ENCODE measurements at places on chromosomes 5 and 9.

GRCh38 chr9:133273098-133273497, 1.9 kb downstream of the ABO start:
- no peak for DNase-seq

DNA sequence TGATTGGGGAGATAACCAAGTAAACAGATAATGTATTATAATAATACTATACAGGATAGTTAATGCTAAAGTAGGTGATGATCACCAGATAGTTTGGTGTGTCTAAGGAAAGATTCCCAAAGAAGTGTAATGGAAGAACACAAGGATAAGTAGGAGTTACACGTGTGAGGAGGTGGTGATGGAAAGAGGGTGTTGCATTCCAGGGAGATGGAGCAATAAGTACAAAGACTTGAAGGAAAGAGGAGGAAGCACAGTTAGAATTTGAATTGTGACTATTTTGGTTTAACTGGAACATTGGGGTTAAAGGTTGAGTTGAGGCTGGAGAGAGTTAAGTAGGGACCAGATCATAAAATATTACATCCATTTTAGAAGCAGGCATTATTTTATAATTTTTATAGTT, 76.9 kb downstream of the IPO11 start:
- no peak for DNase-seq

- no peak for DNase-seq
Observed at GRCh38 chr5:141392429-141393198, at the start of gene PCDHGA8. Gene PCDHGA8 (plus strand): TSS chr5:141392633. CDS start chr5:141392814, 181 bp downstream.

- no peak for DNase-seq
Observed at GRCh38 chr5:178336889-178337288, 104.3 kb upstream of the PHYKPL start.

GRCh38 chr9:113888976-113889375, 12.9 kb downstream of the ZNF618 start:
- DNase-seq = no peak

DNA sequence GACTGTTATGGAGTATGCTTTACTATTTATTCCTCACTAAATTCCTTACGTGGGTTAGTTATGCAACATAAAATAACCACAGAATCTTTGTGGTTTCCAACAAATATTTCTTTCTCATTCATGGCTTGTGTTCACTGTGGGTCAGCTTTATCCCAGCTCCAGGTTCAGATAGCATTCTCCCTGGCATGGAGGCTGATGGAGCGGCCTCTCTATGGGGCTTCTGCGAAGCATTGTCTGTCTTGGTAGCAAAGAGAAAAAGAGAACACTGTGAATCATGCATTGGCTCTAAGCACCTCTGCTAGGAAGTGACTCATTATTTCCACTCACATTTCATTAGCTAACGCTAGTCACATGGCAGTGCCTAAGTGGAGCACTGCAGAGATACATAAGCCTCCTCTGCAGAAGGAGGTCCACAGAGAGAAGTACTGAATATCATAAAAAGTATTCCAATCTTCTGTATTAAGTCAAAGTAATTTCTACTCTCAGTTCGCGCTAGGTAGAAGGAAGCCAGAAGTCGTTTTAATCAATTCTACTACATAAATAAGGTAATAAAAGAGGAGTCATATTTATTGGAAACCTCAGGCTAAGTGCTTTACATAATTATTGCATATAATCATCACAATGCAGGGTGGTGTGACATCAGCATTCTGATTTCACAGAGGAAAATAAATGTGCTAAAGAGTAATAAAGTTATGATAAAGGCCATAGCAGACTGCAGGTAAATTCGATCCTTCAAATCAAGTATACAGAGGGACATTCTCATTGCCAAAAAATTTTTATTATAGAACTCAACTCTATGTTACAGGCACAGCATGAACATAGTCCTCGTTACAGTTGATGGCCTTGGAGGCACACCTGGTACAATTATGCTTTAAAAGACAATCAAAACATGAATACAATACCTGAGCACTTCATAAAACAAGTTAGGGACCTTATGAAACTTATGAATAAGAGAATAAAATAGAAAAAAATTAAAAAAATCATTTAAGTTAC, 531.1 kb downstream of the CETN3 start:
- DNase-seq = no peak

DNA sequence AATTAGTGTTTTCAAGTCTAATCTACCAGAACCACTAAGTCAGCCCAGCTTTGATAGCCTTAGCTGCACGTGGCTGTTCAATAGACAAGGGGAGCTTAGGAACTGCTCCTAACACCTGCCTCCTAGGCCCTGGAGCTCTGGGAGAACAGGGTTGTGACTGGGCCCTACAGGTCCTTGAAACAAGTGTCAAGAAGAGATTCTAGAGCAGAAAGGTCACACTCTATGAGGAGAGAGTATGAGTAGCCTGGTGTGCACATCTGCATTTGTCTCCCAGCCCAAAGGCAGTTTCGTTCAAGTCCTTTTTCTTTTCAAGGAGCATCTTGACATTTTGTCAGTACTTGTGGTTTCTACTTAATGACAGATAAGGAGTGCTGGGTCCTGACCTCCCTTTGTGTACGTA, 206.1 kb downstream of the PRELID2 start:
- no peak for DNase-seq

GRCh38 chr5:178462816-178463215, 127.4 kb downstream of the COL23A1 start:
- no peak for DNase-seq

DNA sequence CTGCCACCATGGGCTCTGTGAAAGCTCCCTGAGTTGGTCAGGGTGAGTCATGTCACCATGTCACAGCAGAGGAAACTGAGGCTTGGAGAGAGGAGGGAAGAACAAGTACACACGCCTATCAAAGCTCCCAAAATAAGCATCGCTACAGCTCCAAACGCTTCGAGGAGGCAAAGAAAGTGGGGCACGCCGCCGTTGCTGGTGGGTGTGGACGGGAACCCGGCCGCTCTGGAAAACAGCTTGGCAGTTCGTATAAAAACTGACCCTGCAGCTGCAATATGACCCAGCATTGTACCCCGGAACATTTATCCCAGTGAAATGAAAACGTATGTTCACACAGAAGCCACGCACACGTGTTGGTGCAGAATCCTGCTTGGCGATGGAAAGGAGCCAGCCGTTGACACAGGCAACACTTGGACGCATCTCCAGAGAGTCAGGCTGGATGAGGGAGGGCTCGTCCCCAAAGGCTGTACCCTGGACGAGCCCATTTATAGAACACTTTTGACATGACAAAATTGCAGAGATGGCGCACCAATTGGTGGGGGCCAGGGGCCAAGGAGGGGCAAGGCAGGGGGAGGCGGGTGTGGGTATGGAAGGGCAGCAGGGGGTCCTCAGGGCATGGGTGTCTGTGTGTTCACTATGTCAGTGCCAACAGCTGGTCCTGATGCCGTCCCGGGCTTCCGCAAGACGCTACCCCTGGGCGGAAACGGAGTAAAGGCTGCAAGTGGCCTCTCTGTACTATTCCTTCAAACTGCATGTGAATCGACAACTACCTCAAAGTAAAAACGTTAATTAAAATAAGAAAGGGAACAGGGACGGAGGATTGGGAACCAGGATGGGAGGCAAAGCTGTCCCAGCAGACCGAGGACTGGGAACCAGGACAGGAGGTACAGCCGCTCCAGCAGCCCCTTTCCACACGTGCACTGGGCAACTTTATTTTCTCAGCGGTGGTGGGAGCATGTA, 173.0 kb downstream of the OLFM1 start:
- no peak for DNase-seq

DNA sequence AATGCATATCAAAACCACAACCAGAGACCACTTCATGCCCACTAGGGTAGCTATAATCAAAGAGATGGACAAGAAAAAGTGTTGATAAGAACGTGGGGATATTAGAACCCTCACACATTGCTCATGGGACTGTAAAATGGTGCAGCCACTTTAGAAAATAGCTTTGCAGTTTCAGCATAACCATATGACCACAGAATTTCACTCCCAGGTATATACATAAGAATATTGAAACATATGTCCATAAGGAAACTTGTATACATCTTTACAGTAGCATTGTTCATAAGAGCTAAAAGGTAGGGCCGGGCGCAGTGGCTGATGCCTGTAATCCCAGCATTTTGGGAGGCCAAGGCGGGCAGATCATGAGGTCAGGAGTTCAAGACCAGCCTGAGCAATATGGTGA, 56.4 kb downstream of the S1PR3 start:
- DNase-seq = no peak

DNA sequence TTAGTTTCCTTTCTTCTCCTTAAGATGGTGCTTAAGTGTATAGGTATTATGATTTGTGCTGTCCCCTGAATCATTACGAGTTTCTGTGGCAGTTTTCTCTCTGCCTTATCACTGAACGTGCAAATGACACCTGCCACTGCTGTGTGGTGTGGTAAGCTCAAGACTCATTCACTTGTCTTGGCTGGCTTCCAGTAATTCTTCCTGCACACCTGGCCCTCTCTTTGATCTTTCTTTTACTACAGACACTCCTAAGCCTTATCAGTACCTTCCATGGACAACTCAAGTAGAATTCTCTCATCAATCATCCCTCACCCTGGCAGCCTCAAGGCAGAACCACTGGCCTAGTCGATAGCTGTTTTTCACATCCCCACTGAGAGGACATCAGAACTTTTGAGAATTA, 82.6 kb upstream of the ADAMTS19 start:
- no peak for DNase-seq

GRCh38 chr5:14286574-14287421, 143.7 kb downstream of the TRIO start:
- no peak for DNase-seq

DNA sequence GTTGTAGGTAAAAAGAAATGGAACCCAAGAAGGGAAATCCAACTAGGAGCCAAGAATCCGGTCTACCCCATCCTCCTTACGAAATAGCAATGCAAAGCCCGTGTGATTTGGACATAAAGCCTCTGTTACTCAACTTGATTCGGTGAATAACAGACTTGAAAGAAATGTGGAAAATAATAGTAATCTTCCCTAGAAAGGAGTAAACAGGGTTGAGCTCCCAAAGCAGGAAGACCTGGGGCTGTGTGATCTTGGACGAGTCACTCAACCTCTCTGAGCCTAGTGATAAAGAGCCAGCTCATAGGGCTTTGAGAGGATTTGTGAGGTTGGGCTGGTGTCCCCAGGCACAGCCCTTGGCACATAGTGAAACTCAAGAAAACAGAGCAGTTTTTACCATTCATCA, 42.7 kb upstream of the IL17B start:
- no peak for DNase-seq

DNA sequence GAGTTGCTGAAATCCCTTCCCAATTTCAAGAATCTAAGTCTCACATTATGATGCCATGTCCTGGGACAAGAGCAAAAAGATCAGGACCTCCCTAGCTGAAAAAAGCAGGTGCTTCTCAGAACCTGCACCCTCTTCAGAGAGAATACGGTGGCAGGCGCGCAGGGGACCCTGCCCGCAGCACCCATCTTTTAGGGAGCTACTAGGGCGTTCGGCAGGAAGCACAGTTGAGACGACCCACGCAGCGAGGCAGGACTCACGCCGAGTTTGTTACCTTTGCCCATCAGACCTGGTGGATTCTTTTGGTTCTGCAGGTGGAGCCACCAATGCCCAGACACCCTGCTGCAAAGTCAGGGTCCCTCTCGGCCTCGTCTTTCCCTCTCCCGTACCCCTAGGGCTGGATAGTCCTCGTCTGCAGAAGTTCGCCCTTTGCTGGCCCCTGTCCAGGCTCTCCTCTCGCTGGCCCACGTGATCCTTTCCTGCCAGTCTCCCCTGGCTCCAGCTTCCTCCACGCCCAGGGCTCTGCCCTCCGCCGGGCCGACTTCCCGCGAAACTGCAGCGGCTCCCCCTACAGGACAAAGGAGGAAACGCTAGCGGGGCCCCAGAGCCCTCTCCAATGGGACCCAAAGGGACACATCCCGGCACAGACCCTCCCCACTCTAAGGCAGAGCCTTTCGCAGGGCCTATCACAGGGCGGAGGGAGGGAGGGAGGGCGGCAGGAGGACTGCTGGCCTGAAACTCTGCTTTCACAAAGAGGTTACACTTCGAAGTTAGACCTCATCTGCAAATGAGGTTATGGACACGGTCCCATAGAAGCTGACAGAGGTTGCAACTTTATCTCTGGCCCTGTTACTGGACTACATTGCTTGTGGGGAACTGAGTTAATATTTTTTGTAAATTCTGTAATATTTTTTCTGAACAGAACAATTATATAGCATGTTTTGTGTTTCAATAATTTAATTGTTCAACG, 28.8 kb downstream of the TMEM174 start:
- peak; percentile 75 for DNase-seq

GRCh38 chr9:85202596-85202995, 533.1 kb downstream of the NTRK2 start:
- DNase-seq = no peak

GRCh38 chr5:155947394-155948062, 379.4 kb upstream of the SGCD start:
- no peak for DNase-seq

- DNase-seq = no peak
Observed at GRCh38 chr9:130263601-130264413, 1.8 kb upstream of the HMCN2 start.

DNA sequence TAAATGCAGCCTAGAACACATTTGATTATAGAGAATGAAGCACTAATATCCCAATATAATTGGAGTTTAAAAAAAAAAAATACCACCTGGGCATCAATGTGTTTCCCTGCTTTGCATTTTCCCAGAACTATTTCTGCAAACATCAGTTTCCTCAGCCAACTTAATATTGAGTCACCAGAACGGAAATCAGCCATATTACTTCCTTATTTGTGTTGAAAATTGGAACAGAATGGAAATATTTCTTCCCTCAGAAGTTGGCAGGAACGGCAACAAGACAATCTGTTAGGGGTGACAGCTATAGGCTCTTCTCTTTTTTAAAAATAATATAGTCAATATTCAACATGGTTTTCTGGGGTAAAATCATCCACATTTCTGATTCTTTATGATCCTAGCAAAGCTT, 4.0 kb downstream of the MFAP3 start:
- DNase-seq = no peak

- no peak for DNase-seq
Observed at GRCh38 chr5:80804332-80804731, 149.5 kb upstream of the DHFR start.

- DNase-seq = no peak
Observed at GRCh38 chr9:93577078-93577974, 942 bp downstream of the PHF2 start.

GRCh38 chr5:108367679-108368334, 14.1 kb downstream of the FBXL17 start:
- DNase-seq = no peak

- DNase-seq = no peak
Observed at GRCh38 chr5:136840601-136841000, 475.3 kb upstream of the TRPC7 start.

GRCh38 chr5:161660806-161661205, 24.7 kb upstream of the GABRA6 start:
- DNase-seq = no peak

- DNase-seq = no peak
Observed at GRCh38 chr5:148913985-148914431, 87.6 kb downstream of the ADRB2 start.

- no peak for DNase-seq
Observed at GRCh38 chr9:136011703-136012496, 50.7 kb upstream of the UBAC1 start.

- no peak for DNase-seq
Observed at GRCh38 chr5:157160001-157160400, 6.1 kb downstream of the GARIN3 start.

All from iPS DF 19.7 (cell line).